CMK (cell line): ENCODE measurements at places on chromosomes 6 and 20.

DNA sequence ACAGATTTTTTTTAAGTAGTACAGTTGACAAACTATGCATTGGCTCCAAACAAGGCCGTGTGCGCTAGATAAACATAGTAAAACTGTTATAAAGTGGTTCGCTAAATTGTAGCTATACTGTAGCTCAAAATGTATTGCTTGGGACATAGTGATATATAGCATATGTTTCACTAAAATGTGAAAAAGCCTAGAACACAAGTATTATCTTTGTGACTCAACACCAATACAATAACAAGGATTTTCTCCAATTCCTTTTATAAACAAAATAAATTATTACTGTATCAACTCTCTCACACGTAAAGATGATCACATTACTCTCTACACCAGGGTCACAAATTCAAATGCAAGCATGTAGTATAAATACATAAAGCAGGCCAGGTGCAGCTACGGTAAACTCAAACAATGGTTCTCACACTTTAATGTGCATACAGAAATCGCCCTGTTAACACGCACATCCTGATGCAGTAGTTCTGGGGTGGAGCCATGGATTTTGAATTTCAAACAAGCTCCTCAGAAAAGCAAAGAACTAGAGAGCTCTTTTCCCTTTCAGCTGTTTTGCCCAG, 214.6 kb downstream of the GMDS start:
- no peak for DNase-seq

GRCh38 chr6:30321692-30322388, 4.9 kb upstream of the TRIM39 start:
- no peak for DNase-seq

DNA sequence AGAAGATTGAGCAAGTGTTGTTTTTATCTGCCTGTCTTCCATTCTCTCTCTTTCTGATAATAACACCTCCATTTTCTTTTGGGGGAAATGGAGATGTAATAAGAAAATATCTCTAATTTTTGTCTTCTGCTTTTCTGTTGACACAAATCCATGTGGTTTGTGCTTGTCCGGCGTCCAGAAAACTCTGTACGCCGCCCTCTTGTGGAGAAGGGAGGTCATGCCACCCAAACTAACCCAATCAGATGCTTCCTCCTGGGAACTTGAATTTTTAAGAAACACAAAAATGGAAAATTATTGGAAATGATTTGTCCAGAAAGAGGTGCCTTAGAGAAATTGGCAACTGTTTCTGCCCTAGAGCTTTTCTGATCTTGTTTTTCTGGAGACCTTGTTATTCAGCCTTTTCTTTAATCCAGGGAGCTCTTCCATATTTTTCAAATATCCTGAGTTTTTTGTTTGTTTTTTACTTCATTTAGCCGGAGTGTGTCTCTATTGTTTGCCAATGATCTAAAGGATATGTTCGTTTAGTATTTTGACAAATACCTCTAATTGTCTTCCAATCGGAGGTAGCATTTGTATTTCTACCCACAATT, 17.8 kb upstream of the FNDC1 start:
- DNase-seq, result peak; percentile 27

DNA sequence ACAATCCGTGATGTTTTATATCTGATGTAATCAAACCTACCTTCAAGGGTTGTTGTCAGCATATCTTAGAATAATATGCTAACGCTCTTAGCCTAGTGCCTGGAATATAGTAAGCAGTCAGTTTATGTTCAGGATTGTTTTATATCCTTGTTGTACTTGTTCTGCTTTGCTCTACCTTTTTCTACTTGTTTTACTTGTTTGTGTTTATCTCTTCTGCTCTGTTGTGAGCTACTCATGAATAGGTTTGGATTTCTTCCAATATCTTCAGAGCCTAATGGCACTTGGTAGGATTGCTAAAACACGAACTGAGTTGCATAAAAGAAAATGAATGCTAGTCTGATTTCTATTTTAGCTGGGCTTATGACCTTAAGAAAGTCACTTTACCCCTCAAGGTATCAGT, 40.1 kb downstream of the DNAH8 start:
- DNase-seq, result no peak
